ENCODE measurements at places on chromosomes 5 and 9.

GRCh38 chr5:109853377-109853776 lies 163.7 kb downstream of the MAN2A1 start:
- DNase-seq = no peak

DNA sequence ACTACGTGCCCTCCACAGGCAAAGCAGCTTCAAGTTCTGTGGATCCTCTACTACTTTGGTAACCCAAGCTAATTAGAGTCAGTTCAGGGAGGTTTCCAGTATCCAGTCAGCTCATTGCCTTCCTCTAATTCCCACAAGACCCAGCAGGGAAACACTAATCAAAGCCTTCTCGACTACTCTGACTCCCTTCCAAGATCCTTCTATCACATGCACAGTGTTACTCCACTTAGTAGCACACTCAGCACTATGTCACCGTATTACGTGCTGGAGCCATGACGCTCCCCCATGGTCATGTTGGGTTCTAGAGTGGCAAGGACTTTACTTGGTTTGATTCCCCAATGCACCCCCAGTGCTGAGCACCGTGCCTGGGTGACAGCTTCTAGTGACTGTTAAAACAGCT lies 53.0 kb downstream of the DCP2 start:
- DNase-seq = no peak

DNA sequence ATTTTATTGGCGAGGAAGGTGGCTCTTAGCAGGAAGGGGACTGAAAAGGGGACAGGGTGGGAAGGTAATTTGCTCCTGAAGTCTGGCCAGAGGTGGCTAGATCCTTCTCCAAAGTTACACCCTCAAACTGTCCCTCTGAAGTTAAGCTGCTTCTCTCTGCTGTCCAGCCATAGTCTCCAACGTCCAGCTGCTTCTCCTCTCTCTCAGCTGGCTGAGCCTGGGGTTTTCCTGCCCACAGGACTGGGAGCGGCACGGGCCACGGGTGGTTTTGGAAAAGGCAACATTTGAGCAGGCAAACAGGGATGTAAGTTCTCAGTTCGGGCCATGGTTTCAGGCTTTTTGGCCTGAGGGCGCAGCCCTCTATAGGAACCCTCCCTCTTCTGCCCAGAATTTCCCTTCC lies 128.3 kb downstream of the YIPF5 start:
- no peak for DNase-seq

DNA sequence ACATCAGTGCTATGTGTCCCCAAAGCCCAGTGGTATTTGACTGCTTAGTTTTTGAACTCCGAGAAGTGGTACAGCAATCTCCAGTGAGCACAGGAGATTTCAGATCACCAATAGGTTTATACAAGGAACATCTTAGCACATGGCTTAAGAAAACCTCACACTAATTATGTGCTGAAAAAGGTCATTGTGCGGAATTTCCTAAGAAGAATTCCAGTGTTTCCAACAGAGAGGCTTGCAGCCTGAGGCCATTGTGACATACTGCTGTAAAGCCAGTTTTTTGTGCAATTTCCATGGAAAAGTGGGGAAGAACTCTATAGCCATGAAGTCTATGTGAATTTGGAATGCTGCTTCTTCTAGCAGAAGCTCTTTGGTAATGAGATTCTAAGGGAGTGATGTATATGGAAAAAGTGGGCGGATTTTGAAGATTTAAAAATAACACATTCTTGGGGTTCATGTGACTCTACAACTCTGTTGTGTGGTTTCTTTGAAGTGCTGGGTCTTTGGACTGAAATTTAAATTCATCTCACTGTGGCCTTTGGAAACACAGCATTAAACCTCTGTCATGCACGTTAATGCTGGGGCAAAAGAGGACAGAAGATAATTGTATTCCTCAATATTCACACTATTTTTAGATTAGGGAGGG lies 110.5 kb upstream of the CD180 start:
- DNase-seq = no peak

DNA sequence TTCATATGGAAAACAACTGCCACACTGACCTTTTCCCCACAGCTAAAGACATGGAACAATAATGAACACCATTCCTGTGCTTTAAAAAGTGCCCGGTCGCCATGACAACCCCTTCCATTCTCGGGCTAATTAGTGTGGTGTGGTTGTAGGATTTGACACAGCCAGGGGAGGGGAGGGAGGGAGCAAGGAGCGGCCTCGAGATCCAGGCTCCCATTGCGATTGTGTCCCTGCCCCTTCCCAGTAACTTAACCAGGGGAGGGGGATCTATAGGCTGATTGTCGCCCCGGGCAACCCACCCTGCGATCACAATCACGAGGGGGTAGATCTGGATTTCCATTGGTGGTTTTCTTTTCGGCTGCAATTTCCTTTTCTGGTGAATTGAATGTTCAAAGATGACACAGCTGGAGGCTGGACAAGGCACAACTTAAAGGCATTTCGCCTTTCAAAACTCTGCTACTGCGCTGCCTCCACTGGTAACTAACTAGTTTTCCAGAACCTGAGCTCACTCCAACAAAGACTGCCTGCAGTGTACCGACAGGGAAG lies 96.7 kb upstream of the RETREG1 start:
- no peak for DNase-seq

DNA sequence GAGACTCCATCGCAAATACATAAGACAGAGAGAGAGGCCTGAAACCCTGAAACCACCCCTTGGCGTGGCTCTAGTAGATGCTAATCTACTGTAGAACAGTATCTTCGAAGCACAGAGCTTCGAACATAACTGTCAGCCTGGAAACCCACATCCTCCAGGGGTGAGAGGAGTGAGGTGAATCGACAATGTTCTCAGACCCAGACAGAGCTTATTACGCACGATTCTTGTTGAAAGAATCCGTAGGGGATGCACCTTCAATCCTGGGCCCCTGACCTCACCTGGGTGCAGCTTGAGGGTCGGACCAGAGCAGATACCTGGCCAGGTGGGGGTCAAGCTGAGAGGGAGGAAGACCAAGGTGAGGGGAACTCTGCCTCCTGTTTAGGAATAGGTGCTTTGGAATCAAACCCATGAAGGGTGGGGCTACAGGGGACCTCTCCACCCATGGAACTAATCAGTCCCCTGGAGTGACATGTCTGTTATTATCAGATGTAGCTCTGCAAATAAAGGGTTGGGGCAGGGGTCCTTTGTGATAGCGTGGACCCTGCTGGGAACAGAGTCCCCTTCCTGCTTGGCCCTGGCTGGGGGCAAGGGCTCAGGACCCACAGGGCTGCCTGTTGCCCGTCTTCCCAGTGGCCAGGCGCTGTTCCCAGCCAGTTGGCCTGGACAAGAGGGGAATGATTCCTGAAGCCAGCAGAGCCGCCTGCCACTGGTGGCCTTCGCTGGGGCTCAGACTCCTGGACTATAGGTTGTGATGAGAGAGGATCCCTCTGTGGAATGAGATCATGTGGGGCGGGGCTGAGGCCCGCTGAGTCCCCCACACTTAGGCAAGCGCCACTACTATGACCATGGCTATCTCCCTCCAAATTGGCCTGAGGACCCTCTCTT lies 41.2 kb downstream of the DBH start:
- DNase-seq = no peak

GRCh38 chr9:110110154-110110553 lies 97.8 kb downstream of the C9orf152 start:
- DNase-seq = peak; percentile 31

GRCh38 chr9:389758-390157 lies 175.1 kb downstream of the DOCK8 start:
- DNase-seq = no peak

- DNase-seq = no peak
Observed at GRCh38 chr5:143495821-143496275, 92.4 kb upstream of the NR3C1 start.

DNA sequence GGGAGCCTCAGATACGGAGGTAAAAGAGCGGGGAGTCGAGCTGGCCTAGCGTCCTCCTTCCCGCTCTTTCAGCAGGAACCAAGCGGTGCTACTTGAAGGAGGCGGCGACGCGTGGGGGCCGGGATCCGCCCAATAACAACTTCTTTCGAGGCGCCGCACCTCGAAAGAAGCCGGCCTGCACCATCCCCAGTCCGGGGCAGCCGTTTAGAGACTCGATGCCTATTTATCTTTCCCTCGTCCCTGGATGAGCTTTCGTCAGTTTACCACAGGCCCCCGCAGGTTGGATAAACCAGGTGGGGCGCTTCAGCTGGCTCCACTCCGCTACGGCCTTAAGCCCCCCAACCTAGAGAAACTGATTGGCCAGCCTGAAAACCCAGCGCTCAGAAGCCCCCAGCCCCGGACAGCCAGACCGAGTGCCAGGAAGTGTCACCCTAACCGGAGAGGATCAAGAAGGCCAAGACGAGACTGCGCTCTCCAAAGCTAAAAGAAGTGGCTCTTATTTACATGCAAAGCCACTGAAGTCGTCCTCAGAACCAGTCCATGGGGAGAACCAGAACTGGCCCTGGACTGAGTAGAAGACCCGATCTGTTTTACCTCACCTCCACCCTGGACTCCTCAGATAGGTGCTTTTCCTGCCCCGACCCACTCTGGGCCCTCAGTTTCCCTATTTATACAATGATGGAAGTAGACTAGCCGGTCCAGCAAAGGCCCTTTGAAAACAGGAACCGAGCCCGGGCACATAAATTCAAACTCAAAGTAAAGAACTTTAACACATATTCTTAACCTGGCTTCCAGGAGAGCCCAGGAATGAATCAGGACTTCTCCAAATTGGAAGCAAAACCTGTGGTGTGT lies 1.4 kb downstream of the HAND1 start:
- no peak for DNase-seq

DNA sequence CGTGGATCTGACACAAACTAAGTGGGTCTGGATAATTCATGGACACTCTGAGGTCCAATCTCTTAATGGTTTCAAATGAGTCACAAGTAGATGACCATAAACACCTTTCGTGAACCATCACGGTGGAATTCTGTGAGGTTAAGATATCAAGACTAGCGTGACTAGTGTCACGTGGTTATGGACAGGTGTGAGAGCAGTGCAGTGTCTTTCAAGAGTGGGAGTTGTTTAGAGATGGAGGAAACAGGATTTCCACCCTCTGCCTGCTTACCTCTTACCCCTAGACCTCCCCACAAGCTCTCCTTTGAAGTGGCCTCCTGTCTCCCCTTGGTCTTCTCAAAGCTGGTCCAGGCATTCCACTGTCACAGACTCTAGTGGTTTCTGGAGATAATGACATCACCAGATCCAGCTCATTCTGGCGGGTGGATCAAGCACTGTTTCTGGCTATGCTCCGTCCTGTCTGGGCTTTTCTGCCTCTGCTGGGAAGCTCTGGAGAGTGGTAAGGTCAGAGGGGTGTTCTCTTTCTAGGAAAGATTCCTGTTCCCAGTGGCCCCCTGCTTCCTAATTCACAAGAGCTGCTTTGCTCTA lies 20.0 kb upstream of the ZNF782 start:
- DNase-seq = peak; percentile 23

GRCh38 chr9:76454311-76454710 lies 4.7 kb upstream of the GCNT1 start:
- DNase-seq = no peak

GRCh38 chr5:30838936-30839496 lies 354.5 kb upstream of the CDH6 start:
- DNase-seq = no peak

DNA sequence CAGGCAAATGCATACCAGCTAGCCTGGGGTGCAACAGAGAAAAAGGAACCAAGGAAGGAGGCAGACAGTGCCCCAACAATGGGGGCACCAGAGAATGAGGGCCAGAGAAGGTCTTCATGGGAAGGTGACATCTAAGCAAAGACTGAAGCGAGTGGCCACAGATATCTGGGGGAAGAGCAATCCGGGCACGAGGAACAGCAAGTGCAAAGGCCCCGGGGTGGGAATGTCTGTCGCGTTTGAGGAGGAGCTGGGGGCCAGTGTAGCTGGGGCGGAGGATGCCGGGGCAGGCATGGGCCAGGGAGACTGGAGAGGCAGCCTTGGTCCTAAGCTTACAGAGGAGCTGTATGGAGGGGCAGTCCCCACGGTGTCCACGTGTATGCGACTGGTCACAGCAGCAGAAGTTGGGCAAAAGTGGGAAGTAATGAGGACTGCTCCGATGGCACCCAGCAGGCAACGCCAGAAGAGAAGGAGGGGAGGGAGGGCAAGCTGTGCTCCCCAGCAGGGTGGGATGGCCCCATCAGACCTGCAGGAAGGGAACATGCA lies 19.1 kb downstream of the EEIG1 start:
- no peak for DNase-seq

- no peak for DNase-seq
Observed at GRCh38 chr9:70814597-70814996, 306.8 kb downstream of the TRPM3 start.

- no peak for DNase-seq
Observed at GRCh38 chr9:114060070-114060469, 18.0 kb downstream of the AMBP start.

DNA sequence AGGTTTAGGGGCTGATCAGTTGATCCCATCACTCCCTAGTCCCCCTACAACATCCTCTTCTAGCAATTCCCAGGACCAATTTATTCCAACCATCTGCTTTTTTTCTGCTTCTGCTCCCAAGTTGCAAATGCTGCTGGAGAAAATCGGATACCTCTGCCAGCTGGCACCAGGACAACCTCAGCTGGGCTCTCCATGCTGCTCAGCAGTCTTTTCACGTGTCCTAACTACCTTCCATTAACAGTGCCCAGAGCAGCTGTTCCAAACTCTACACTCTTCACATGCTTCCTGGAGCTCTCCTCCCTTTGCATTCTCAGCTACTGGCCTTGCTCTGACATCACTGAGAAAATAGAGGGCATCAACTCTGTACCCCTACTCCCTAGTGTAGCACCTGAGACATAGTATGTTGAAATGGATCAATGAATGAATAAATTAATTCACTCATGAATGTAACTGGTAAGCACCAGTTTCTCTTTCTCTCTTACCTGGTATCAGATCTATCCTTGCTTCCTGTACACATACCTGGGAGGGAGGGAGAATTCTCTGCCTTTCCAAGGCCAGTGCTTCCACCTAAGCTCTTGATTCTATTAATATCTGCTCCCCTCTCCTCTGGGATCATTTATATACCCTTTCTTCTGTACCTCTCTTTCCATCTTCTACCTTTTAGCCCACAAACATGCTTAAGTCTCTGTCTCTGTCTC lies 191.0 kb downstream of the RAB3C start:
- DNase-seq = no peak

DNA sequence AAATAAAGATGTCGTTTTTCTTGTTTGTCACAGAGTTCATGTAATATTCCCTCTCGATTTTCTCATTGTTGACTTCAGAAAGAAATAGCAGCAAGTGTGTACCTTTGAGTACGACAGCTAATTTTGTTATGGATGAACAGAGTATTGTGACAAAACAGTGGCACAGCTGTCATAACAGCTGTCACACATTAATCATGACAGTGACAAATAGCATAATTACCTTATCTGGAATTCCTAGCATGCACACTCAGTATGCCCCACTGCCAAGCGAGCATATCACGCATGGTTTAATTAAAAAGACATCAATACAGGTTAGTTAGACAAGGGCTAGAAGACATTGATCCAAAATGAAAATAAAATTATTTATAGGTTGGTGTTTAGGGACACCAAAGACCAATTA lies 375.1 kb downstream of the SPATA31D1 start:
- no peak for DNase-seq

- no peak for DNase-seq
Observed at GRCh38 chr9:34574571-34574970, 15.0 kb downstream of the CNTFR start.

- no peak for DNase-seq
Observed at GRCh38 chr5:19547640-19548039, 440.4 kb downstream of the CDH18 start.

Data from GM20000 (cell line).